Stimulated activated CD8-positive, alpha-beta memory T cell treated with anti-CD3 and anti-CD28 coated beads, Interleukin-4, amount 100 ng/mL, for 1 hour (primary cell): ENCODE measurements at places on chromosomes 5 and 9.

GRCh38 chr9:127980060-127980705 lies 606 bp downstream of the EEIG1 start:
- DNase-seq: no peak

DNA sequence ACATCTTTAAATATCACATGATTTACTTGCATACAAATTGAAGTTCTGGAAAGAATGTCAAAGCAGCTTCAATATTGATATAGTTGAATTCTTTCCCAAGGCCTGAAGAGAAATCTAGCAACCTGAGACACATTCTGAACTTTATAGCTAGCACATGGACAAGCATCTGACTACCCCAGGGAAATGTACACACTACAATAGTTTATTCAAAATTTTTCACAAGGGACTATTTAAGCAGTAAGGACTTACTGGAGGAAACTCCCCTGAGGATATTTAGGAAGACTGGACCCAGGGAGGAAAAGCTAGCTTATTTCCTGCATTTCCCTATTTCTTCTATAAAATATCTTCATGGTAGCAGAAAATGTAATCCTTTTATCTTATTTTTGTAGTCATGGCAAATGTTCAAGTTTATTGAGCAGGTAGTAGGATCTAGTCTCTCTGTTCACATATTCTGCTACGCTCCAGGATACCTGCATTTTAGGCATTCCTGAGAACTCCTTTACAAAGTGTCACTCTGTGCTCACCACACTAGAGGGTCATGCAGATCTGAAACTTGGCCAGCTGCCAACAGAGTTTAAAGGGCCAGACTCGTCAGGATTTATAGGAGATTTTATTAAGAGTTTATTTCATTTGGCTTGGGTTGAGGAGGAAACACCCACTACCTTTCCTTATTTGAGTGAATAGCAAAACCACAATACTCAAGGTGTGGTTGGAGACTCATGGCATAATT lies 348.4 kb upstream of the FTMT start:
- no peak for DNase-seq

GRCh38 chr9:117523531-117524153 lies 108.8 kb upstream of the ASTN2 start:
- DNase-seq: no peak

- no peak for DNase-seq
Measured at GRCh38 chr9:118529210-118529609, 825.0 kb downstream of the TLR4 start.

DNA sequence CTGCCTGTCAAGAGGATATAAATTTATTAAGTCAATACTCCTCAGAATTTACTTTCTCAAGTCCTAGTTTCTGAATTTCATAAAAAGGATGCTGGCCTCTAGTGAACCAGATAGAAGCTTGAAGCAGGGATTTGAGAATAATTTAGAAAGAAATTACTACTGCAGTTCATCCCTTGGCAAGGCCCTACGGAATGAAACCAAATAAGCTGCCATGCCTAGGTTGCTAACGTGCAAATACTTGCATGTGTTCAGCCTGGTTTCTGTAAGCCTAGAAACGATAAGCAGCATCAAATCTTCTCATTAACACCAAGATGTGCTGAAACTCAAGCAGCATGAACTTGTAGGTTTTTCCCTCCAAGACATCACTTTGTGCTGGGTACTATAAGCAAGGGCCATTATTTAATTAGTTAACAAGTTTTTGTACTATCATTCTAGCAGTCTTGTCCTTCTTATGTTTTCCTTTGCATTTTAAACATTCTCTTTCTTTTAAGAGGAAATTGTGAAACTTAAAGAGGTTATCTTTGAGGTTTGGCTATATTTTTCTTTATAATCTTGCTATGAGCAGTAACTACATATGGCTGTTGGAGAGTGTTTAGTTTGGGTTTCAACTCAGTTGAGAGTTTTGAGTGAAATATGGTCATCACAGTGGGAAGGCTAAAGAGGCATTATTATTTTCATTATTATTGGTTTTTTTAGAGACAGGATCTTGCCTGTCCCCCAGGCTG lies 71.8 kb downstream of the ADAMTSL1 start:
- no peak for DNase-seq

DNA sequence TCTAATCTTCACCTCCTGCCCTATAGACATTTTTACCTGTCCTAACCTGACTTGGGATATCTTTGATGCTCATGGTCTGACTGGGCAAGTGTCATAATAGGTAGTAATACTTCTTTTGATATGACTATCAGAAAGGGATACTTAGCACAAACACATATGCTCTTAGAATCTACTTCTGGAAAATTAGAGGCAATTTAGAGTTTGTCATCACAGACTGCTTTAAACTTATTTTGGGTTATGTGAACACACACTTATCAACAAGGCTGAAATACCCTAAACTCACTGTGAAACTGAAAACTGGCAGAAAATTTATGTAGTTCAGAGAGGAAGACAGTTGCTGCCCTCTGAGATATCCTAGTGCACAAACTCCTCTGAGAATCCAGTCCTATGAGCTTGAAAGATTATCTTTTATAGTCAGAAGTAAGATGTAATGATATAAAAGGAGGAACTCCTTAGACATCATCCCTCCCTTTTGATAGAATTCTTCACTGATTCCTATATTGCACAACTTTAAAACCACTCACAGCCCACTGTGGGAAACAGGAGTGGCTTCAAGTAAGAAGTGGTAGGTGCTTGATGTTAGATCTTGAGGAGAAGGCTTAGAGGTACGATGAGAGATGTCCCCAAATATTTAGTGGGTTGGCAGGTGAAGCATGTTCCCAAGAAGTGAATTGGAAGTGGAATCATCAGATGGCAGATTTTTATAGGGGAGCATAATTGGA lies 273.3 kb downstream of the MAN2A1 start:
- DNase-seq: no peak

GRCh38 chr5:130280528-130281217 lies 376.4 kb downstream of the CHSY3 start:
- no peak for DNase-seq

GRCh38 chr9:120878188-120879130 lies 1.5 kb upstream of the PHF19 start:
- no peak for DNase-seq

GRCh38 chr5:149062371-149063016 lies 368 bp downstream of the SH3TC2 start:
- DNase-seq: no peak

- no peak for DNase-seq
Measured at GRCh38 chr5:181181650-181182565, 23.1 kb downstream of the TRIM7 start.

DNA sequence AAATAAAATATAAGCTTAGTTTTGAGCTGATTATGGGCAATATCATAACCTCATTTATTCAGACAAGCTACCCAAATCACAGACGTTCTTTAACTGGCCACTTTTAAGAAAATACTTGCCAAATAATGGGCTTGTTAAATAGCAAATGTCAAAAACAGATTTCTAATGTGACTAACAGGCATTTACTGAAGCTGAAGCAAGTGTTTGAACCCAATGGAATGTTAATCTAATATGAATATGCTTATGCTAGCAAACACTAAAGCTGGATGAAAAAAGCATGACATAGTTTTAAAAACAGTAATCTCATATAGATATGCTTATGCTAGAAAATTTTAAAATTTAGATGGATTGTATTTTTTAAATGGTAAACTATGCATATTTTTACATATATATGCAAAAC lies 411.6 kb upstream of the PTGER4 start:
- no peak for DNase-seq

DNA sequence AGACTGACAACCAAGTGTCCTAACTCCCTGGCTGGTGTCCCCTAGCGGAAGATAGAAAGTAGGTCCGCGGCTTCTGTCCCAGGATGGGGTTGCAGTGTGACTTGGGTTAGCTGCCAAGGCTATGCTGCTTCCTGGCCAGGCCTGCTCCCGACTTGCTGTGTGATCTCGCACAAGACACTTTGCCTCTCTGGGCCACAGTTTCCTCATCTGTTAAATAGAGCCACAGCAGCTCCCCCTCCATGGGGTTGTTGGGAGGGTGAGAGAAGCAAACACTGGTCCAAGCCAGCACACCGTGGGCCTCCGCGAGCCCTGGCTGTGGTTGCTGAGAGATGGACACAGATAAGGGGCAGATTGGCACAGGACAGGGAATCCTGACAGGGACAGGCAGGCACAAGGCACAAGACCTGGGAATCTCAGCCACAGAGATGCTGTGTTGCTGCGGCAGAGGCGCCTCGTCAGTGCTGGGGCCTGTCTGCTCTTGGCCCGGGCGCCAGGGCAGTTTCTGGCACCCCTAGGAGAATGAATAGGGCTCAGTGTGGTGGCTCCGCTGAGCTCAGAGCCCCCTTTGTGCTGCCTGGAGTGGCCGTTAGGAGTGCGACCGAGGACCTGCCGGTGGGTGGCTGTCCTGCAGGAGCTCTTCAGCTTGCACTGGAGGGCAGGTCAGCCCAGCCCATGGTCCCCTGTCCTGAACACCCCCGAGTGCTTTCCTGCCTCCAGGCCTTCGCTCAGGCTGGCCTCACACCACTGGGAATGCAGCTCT lies 1.8 kb upstream of the SH2D3C start:
- DNase-seq: no peak

- DNase-seq: no peak
Measured at GRCh38 chr5:13648822-13649221, 295.7 kb downstream of the DNAH5 start.

GRCh38 chr9:84228130-84228720 lies 112.3 kb downstream of the SLC28A3 start:
- DNase-seq: no peak

GRCh38 chr5:179791881-179792611 lies 1.7 kb upstream of the LTC4S start:
- no peak for DNase-seq

- no peak for DNase-seq
Measured at GRCh38 chr5:120258123-120258522, 206.0 kb upstream of the PRR16 start.

GRCh38 chr5:13994621-13995253 lies 50.2 kb upstream of the DNAH5 start:
- no peak for DNase-seq

GRCh38 chr5:16656561-16657191 lies 39.9 kb upstream of the RETREG1 start:
- DNase-seq: no peak

GRCh38 chr5:80048084-80048780 lies 13.1 kb downstream of the THBS4 start:
- DNase-seq: no peak

DNA sequence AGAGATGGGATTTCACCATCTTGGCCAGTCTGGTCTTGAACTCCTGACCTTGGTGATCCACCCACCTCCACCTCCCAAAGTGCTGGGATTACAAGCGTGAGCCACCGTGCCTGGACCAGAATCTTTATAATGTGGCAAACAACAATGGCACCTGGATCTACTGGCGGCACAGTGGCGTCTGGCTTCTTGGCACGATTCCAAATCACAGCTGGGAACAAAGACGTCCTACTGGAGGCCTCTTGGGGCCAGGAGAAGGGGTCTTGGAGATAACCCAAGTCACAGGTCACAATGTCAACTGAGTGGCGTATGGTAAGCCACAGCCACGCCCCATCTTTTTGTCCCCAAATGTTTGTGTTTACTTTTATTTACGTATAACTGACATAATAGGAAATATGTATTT lies 77.8 kb upstream of the RAPGEF1 start:
- DNase-seq: no peak

- no peak for DNase-seq
Measured at GRCh38 chr9:114061292-114061691, 16.8 kb downstream of the AMBP start.

GRCh38 chr5:151531581-151531980 lies 59.5 kb downstream of the FAT2 start:
- DNase-seq: no peak

DNA sequence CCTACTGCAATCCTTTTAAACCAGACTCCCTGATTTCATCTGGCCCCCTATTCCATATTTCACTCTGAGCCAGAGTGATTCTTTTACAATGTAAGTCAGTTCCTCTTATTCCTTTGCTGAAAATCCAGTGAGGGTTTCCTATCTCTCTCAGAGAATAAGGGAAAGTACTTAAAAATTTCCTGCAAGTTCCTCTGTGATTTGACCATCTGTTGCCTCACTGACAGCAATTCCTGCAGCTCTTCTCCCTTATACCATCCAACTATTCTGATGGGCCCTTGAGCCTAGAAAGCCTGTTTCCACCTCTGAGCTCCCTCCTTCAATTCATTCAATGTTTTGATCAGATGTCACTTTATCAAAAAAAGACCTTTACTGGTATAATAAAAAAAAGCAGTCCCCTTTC lies 317.1 kb upstream of the CCNH start:
- no peak for DNase-seq

DNA sequence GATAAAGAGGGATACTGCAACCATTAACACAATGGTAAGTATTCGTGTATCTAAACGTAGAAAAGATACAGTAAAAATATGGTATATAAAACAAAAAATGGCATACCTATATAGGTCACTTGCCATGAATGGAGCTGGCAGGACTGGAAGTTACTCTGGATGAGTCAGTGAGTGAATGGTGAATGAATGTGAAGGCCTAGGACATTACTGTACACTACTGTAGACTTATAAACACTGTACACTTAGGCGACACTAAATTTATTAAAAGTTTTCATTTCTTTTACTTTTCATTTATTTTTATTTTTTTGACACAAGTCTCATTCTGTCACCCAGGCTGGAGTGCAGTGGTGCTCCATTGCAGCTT lies 14.1 kb downstream of the TDRD7 start:
- no peak for DNase-seq

GRCh38 chr9:75851917-75852316 lies 38.6 kb upstream of the PCSK5 start:
- no peak for DNase-seq

DNA sequence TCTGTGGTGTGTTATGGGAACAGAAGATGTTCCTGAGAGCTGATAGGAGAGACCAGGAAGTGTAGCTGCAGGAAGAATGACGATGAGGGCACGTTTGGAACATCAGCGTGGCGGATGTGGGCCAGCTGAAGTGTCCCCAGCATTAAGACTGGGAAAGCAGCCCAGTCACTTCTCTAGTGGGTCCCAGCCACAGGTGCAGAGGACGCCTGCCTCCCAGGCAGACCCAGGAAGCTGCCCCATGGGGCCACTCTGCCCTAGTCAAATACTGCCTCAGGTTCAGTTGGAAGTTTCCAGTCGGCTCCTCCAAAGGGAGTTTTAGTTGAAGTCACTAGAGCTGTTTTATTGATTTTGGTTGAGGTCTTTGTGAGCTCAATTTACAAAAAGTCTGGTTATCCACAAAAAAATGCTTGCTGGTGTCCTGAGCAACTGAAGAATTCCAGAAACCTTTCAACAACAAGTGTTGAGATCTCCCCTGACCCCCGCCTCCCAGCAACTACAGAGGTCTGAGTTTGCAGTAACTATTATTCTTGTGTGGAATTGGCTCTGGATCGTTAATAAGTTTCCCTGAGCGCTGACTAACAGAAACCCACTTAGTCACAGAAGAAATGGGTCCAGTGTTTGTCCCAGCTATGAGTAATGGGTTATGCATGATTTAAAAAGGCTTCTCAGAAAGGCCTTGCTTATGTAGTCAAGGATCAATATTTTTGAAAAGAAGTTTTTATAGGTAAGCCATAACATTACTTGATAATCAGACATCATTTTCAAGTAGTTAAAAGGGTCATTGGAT lies 294.1 kb downstream of the FANCC start:
- DNase-seq: no peak
